Nephron progenitor cell (in vitro differentiated cells): ENCODE measurements at places on chromosomes 4 and X.

DNA sequence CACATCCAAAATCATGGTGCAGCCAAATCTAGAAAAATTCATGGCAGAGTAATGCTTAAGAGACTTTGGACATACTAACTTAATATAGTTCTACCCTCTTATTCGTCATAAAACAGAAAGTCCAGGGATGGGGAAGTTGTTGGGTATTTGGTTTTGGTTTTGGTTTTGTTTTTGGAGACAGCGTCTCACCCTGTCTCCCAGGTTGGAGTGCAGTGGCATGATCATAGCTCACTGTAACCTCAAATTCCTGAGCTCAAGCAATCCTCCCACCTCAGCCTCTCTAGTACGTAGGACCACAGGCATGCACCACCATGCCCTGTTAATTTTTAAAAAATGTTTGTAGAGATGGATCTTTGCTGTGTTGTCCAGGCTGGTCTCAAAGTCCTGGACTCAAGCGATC lies 271.8 kb upstream of the TENM3 start:
- no peak for DNase-seq

GRCh38 chr4:26061248-26061986 lies 147.4 kb downstream of the SMIM20 start:
- peak; percentile 16 for DNase-seq

- DNase-seq = no peak
Observed at GRCh38 chr4:8589823-8590545, 2.6 kb upstream of the CPZ start.

- DNase-seq = peak; percentile 54
Observed at GRCh38 chrX:106481341-106481740, 130.4 kb upstream of the RADX start.

- no peak for DNase-seq
Observed at GRCh38 chr4:183438458-183439113, 5.8 kb upstream of the CDKN2AIP start.

DNA sequence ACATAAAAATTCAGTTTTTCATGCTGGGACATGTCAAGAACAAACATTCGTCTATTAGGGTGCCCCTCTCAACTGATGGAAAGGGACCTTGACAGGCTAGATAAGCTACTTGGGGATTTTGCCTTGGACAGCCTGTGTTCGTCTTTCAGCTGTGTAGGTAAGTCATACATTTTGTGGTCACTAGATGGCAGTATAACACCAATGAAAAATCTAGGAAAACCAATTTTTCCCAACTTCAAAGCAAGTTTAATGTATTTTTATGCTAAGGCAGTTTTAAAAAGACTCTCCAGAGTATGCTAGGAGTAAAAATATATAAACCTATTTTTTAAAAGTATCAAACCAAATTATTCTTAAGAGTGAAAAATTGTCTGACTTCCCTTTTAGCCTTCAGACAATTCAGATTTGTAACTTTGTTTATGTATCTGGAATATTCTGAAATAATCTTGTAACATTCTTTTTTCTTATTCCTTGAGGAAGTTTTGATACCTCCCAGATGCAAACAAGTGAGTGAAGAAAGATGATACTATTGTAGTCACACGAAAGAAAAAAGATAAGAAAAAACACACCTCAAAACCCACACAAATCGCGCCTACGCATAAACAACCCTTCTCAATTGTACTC lies 158.3 kb downstream of the CPE start:
- DNase-seq = peak; percentile 17

GRCh38 chr4:72365016-72365415 lies 204.0 kb downstream of the ADAMTS3 start:
- DNase-seq = no peak

GRCh38 chr4:115356176-115356575 lies 242.8 kb upstream of the NDST4 start:
- DNase-seq = no peak

GRCh38 chr4:83548151-83548905 lies 12.4 kb downstream of the GPAT3 start:
- no peak for DNase-seq

- no peak for DNase-seq
Observed at GRCh38 chrX:144265641-144266040, 381.8 kb downstream of the UBE2NL start.

- DNase-seq = no peak
Observed at GRCh38 chr4:1983846-1984405, 24.8 kb downstream of the NELFA start.

DNA sequence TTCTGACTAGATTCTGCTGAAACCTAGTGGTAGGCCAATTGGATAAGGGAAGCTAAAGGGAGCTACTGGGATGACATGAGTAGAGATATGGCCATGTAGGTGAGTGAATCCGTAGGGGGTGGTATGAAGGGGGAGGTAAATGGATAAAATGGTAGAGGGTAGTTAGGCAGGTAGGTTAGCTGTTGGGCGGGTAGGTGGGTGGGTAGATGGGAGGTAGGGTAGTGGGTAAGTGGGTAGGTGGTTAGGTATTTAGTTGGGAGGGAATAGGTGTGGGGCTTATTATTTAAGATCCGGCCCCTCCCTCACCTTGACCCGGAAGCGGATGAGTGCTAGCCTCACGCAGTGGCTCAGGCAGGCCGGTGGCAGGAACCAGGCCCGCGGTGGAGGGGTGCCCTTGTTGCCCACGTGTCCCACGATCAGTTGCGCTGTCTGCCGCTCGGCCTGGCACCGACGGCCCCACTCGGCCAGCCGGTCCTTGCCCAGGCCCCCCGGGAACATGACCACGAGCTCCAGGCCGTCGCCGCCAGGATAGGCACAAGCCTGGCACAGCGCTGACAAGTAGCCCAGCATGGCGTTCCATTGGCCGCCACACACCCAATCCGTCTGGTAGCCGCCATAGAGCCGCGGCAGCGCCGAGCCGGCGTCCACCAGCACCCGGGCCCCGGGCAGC lies 725 bp downstream of the FAM120C start:
- no peak for DNase-seq

- no peak for DNase-seq
Observed at GRCh38 chr4:147289181-147289580, 191.7 kb upstream of the EDNRA start.

GRCh38 chrX:123173833-123174232 lies 10.2 kb upstream of the GRIA3 start:
- no peak for DNase-seq
